ENCODE measurements at places on chromosomes 7 and 10.

DNA sequence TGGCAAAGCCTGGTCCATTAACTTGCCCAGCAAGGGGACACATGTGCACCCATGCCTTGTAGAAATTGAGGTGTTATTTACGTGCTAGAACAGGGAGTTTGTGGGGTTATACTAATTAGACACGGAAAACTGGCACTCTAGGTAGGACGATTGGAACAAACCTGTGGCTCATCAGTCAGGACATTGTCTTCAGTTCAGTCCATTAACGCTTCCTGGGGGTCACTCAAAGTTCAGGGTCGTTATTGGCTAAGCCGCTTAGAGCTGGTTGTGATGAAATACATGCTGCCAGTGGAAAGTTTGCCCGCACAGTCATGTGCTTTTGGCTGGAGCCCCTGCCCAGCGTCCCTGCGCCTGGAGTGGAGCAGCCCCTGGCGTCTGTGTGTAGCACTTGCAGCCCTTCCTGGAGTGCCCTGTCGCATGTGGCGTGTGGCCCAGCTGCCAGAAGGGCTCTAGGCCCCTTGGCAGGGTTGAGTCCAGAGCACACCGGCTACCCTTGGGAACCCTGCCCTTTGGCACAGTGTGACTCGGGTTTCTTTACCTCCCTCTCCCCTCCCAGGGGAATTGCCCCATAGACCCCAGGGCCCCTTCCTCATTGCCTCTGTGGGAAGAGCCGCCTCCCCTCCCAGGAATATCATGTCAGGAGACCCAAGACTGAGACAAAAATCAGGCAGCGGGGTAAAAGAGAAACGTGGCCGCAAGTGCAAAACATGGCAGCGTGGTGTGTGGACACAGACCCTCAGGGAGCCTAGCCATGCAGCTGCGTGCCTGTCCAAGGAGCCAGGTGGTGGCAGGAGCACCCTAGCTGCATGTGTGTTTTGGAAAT lies 9.8 kb downstream of the ZNF775 start:
- no peak for DNase-seq

DNA sequence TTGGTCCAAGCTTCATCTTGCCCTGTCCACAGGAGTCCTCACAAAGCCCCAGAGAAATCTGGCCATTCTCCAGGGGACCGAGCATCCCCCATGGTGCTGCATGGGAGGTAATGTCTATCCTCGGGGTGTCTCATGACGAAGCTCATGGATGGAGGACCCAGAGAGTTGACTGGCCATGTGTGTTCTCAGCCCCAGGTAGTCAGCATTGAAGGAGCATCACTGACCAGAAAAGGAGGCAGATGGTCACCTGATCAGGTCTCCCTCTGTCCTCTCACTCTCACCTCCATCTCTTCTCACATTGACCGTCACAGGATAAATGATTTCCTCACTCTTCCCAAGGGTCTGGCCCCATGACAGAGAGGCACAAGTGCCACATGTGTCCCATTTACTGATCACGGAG lies 33.4 kb upstream of the GDF10 start:
- DNase-seq: no peak

DNA sequence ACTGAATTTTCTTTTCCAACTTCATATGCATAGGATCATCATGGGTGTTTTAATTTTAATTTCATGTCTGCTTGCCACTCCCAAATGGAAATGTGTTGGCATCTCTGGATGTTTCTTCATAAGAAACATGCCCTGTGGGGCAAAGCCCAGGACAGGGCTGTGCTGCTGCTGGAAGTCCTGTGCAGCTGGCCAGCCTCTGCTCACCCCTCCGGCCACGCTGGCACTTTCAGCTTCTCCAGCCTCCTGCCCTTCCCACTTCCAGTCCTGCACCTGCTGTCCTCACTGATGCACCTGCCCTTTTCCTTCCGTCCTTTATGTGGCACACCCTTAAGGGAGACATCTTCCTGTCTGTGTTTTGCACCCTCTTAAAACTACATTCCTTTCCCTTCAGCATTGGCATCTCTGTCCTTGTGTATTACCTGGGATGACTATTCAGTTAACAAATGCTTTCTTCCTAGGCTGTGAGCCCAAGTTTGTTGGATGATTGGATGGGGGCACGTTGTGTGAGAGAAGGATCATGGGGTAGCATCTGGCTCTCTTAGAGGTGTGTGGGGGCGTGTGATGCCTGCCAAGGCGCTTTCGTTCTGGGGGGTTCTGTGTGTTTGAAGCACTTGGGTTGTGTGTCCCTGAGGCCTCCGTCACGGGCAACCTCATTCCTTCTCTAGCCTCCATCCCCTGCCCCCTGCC lies 56.8 kb downstream of the TCF7L2 start:
- DNase-seq: peak; percentile 7

GRCh38 chr10:42934351-42934811 lies 142.5 kb upstream of the RET start:
- DNase-seq: no peak

- DNase-seq: no peak
These were observed 149.8 kb downstream of the KLF6 start for GRCh38 chr10:3635211-3635671.

DNA sequence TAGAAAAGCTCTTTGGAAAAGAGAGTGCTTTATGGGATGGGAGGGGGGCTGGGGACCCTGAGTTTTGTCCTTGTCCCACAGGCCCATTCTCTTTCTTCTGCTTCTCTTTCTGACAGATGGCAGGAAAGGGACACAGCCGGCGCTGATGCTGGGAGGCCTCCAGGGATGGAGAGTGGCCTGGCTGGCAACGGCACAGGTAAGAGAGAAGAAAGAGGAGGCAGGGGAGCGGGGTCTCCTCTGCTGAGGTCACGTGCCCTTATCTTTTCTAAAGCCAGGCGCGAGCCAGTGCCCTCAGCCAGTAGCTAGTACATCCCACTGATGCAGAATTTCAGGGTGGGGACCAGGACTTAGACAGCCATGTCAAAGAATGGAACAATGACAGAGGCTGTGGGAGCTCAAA lies 9.2 kb downstream of the ZNF775 start:
- DNase-seq: no peak

- no peak for DNase-seq
These were observed 55.1 kb upstream of the PPP2R2D start for GRCh38 chr10:131845505-131846239.

GRCh38 chr7:117134889-117135552 lies 181.7 kb downstream of the ST7 start:
- DNase-seq: no peak

- DNase-seq: no peak
These were observed 956.7 kb downstream of the CCSER2 start for GRCh38 chr10:85284778-85285770.

GRCh38 chr7:141709749-141710148 lies 1.6 kb downstream of the WEE2 start:
- no peak for DNase-seq

- DNase-seq: no peak
These were observed 1.5 kb downstream of the BZW2 start for GRCh38 chr7:16647435-16647960.

DNA sequence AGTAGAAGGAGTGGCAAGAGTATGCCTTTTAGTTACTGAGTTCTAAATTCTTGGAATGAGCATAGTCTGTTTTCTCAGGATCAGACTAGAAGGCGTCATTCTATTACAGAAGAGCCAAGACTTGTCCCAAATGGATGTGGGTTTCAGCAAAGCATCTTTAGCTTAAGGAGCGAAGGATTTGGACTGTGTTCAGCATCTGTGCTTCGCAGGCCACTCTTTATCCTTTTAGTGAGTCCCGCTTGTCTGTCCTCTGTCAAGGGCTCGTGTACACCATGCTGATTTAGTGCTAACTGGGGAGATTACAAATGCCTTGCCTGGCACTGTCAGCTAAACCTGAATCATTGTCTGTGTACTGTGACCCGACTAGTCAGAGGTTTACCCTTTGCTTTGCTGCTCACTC lies 465.7 kb downstream of the AUTS2 start:
- no peak for DNase-seq

DNA sequence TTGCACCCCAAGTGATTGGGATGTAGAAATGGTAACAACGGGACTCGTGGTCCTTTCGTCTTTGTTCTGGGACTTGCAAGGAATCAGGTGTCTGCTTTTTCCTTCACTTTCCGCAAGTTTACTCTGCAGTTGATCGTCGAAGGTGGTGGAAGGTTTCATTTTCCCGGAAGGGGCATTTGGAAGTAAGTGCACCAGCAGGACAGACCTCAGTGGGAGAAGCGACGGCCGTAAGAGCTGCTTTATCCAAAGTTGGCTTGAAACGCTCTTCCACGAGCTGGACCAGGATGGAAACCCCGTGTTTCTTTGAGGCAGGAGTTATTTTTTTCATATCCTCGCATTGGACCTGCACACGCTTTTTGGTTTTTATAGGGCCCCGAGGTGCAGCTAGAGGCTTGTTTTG lies 1.2 kb downstream of the BRI3 start:
- no peak for DNase-seq

GRCh38 chr10:48390933-48391845 lies 84.7 kb downstream of the MAPK8 start:
- DNase-seq: no peak

DNA sequence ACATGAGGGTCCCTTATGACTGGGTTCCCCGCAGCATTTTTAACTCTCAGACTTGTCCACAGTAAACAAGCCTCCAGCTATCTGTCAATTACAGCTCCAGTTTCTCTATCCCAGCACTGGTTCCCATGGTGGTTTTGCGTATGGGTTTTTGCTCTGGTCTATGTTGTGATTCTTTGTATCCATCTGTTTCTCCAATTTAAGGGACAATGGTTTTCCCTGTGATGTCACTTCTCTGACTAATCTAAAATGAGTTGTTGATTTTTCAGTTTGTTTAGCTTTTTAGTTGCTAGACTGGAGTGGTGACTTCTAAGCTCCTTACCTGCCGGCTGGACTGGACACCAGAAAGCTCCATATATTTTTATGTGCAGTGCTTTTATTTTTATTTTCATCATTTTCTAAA lies 303.7 kb downstream of the INHBA start:
- no peak for DNase-seq

- DNase-seq: no peak
These were observed 134.0 kb upstream of the SEMA3D start for GRCh38 chr7:85320699-85321476.

- DNase-seq: no peak
These were observed 182.1 kb downstream of the EVX1 start for GRCh38 chr7:27424749-27425148.

DNA sequence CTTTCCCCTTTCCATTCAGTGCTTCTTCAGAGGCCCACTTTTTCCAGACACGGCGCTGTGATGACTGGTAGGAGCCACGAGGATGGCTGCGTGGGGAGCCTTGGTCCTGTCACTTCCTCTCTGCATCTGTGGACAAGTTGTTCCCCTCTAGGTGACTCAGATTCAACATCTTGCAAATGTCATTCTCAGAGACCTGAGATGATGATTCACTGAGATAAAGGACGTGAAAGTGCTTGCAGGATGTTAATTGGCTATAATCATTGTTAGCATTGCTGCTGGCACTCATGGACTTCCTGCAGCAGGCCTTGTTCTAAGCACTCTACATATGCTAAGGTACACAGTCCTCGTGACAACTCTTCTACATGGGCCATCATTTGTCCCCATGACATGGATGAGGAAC lies 489.8 kb upstream of the ZMIZ1 start:
- no peak for DNase-seq

DNA sequence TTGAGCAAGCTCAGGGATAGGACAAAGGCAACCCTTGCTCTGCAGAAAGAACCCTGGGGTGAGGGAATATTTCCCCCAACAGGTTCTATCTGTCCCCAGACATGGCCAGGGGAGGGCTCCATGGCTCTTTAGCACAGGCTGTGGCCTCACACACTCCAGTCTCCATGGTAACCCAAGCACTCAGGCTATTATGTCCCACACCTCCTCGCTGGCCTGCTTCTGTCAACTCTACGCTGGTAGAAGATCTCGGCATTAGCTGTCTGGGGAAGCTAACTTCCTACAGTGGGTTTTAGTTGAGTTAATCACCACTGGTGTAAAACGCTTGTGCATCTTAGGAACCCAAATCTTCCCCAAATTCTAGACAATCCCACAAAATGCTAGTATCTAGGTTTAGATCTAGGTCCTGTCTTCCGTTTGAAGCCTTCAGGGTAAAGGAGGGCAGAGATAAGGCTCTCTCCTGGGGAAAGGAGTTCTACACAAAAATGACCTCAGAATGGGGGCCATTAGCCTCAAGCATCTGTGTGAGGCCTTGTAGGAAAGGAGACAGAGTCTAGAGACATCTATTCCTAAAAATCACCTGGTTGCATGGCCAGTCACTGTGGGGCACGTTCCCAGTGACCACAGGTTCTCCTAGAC lies 36.7 kb upstream of the SLIT1 start:
- no peak for DNase-seq
